ENCODE measurements at places on chromosomes 2 and 18.
A peak's percentile ranks its signal among the peaks of the same experiment; 100 is the strongest.

GRCh38 chr2:239951129-239951734, 73.9 kb downstream of the NDUFA10 start:
- DNase-seq = no peak

- DNase-seq = no peak
Measured at GRCh38 chr2:3752376-3752775, 49.0 kb downstream of the DCDC2C start.

- DNase-seq = no peak
Measured at GRCh38 chr2:86491088-86491487, 49.9 kb downstream of the KDM3A start.

DNA sequence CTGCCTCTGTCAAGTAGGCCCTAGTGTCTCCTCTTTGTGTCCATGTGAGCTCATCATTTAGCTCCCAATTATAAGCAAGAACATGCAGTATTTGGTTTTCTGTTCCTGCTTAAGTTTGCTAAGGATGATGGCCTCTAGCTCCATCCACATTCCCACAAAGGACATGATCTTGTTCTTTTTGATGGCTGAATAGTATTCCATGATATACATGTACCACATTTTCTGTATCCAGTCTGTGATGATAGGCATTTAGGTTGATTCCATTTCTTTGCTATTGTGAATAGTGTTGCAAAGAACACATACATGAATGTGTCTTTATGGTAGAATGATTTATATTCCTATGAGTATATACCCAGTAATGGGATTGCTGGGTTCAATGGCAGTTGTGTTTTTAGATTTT, 263.2 kb downstream of the PARD3B start:
- no peak for DNase-seq

GRCh38 chr18:76274468-76275289, 220.4 kb downstream of the ZNF516 start:
- DNase-seq = peak; percentile 5

DNA sequence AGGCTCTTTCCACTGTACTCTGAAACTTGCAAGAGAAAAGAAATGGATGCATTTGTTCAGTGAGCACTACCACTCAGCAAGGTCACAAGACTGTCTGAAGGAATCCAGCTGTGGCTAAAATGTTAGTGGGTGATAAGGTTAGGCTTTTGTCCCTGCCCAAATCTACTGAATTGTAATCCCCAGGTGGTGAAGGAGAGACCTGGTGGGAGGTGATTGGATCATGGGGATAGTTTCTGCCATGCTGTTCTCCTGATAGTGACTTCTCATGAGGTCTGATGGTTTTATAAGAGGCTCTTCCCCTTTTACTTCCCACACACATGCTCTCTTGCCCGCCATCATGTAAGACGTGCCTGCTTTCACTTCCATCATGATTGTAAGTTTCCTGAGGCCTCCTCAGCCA, 68.2 kb downstream of the ZNF385B start:
- DNase-seq = no peak

GRCh38 chr18:58009166-58009565, 34.9 kb upstream of the NEDD4L start:
- no peak for DNase-seq

GRCh38 chr18:55144193-55144930, 185.1 kb upstream of the CCDC68 start:
- DNase-seq = no peak

DNA sequence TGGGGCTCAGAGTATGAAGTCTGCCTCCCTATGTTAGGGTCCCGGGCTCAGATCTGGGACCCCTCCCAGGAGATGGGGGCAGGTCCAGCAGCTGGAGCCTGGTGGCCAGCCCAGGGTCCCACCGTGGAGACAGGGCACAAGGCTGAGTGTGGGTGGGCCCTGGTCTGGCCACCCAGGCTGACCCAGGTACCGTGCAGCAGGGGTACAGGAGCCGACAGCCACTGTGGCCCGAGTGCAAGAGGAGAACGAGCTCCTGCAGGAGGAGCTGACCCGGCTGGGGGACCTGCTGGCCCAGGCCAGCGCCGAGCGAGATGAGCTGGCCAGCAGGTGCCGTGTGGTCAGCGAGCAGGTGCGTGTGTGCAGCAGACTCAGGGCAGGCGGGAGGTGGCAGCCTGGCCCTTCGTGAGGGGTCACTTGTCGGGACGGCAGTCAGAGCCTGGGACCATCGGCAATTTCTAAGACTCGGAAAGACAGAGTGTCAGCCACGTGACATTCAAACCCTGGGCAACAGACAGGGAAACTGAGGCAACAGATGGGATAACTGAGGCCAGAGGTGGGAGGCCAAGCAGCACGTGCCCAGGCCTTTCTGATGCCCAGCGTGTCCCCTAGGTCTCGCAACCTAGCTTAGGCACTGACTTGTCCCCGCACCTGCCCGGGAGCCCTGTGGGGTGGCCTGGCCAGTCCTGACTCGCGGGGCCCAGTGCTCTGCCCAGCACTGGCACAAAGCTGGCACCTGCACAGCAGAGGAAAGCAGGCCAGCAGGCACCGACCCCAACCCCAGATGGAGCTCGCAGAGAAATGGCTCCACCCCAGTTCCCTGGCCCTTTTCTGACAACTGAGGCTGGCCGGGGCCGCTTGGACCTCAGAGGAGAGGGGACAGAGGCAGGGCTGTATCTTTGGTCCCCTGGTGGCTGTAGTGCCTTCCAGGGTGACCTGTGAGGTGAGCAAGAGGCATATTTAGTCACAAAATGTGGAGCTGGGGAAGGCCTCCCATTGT, 13.9 kb downstream of the CROCC2 start:
- no peak for DNase-seq

- no peak for DNase-seq
Measured at GRCh38 chr2:195590861-195591205, 66.2 kb upstream of the SLC39A10 start.

GRCh38 chr18:77433076-77433475, 183.4 kb downstream of the GALR1 start:
- DNase-seq = no peak

DNA sequence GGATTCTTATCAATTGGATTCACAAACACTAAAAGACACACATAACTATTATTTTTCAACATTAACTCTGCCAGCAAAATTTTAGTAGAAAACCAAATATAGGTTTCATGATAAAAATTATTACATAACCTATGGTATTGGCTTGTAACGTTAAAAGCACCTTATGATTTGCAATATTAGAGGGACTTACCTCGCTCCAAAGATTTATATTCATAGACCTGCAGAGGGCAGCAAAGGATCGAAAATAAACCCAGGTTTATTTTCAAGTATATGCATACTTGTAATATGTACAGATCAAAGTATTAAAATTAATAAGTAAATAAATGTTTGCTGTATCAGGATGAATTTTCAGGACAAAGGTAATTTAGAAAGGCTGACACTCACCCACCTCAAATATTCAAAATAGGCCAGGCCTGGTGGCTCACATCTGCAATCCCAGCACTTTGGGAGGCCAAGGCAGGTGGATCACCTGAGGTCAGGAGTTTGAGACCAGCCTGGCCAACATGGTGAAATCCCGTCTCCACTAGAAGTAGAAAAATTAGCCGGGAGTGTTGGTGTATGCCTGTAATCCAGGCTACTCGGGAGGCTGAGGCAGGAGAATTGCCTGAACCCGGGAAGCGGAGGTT, 45.3 kb downstream of the LRPPRC start:
- DNase-seq = peak; percentile 27

DNA sequence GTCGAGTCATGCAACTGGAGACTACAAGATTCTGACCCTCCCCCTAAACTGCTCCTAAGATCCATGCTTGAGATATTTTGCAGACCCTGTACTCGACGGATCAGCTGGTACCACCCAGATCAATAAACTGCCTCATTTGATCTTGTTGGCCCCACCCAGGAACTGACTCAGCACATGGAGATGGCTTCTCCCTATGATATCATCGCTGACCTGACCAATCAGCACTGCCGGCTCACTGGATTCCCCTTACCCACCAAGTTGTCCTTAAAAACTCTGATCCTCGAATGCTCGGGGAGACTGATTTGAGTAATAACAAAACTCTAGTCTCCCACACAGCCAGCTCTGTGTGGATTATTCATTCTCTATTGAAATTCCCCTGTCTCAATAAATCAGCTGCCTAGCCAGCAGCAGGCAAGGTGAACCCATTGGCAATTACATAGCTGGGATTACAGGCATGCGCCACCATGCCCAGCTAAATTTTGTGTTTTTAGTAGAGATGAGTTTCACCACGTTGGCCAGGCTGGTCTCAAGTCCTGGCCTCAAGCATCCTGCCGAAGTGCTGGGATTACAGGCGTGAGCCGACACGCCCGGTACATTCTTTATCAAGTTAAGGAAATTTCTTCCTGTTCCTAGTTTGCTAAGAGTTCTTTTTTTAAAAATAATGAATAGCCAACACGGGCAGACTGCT, 43.6 kb downstream of the VPS54 start:
- no peak for DNase-seq

GRCh38 chr18:75478996-75479880, 51.7 kb upstream of the SMIM21 start:
- peak; percentile 52 for DNase-seq

- no peak for DNase-seq
Measured at GRCh38 chr18:63879709-63880108, 7.8 kb upstream of the SERPINB2 start.

DNA sequence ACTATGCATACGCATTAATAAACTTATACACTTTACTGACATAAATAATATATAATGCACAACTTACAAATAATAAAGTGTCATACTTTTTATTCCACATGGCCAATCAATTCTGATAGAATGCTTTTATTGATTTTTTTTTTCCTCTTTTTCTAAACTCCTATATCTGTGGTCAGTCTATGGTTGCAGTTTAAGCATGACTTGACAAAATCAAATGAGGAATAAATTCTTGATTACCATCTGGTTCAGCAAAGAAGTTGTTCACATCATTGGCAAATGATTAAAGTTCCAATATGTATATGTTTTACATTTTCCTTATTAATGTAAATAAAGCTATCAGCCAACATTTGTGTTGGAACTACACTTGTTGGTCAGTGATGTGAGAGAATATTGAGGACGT, 83.5 kb downstream of the EML6 start:
- no peak for DNase-seq

- DNase-seq = peak; percentile 72
Measured at GRCh38 chr2:216777637-216778273, 82.1 kb downstream of the TNP1 start.

DNA sequence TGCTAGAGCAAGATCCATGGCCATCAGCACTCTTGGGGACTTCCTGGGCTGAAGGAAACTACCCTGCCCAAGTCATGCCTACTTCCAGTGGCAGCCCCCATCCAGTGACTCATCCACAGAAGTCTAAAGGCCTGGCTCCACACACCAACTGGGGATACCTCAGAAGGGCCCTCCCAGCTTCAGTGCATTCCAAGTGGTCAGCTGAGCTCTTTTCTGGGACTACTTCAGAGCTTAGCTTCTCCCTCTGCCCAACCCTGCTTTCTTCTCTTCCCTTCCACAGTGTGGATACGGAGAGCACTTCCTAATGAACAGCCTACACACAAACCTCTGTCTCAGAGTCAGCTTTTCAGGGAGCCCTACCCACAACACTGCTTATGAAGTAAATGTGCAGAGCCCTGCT, 66.5 kb downstream of the CLHC1 start:
- no peak for DNase-seq

DNA sequence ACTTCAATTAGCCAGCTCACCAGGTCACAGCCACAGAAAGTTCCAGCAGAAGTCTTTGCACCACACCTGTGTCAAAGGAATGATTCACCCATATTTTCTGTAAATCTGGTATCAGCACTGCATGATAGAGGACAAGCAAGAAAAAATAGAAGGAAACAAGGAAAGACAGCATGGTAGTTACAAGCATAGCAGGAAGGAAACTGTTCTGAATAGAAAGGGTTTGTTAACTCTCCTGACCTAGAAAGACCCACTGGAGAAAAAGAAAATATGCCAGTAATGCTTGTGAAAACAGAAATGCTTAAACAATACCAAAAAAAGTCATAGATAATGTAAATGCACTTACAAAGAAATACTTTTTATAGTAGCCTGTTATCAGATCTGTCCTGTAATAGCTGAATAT, 40.8 kb downstream of the SCRN3 start:
- DNase-seq = no peak

- no peak for DNase-seq
Measured at GRCh38 chr2:165746501-165746900, 47.5 kb downstream of the GALNT3 start.

DNA sequence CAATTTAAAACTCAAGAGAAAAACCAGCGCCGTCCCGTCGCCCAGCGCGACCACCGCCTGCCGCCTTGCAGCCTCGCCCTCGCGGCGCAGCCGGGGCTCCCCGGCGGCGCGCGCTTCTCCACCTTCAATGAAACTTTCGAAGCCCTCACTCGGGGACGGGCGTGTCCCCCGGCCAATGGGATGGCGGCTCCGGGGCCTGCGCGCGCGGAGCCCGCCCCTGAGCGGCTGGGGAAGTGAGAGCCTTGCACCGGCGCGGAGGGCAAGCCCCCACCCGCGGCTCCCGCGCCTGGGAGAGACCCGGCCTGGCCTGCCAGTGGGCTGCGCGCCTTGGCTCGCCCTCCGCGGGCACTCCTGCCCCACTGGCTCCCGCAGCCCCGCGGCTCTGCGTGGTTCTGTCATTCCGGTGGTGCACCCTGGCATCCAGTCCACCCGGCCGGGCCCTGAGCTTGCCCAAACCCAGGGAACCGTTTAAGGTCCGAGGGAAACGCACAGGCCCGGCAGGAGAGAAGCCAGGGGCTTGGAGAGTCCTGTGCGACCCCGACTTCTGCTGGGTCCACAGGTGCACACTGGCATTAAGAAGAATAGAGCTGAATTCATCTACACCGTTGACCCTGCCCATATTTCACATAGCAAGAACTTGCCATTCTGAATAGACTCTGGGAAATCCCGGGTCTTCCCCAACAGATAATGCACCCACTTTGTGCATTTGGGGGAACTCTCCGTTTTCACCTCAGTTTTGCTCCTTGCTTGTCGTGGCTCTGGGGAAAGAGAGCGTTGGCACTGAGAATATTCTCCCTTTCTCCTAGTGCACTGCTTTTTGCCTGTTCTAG, at the start of gene PIEZO2:
TSS of gene PIEZO2 (minus strand) at position 129 of the 830 bp plus-strand sequence. CDS start 981 bp downstream, outside the sequence.
- DNase-seq = peak; percentile 8

GRCh38 chr2:105546628-105546974, 147.8 kb upstream of the FHL2 start:
- no peak for DNase-seq

DNA sequence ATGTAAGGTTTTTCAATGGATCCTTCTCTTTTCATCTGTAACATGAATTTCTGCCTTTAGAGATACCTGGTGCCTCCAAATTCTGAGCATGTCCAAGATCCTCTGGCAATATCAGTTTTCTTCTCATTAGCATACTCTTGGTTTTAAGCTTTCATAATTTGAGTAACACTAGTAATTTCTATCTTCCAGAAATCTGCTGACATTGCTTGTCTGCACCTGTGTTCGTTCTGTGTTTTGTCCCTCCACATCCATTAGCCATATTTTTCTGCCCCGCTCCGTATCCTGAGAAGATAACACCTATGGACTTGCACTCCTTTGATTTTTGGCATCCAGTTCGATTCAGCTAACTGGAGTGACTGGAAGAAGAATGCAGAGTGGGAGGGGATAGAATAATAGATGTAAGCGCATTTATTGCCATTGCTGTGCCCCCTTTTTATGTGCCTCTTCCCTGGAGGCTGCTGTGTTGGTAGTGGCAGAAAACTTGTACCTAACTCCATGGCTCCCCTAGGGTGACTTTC, 32.3 kb upstream of the ITSN2 start:
- DNase-seq = no peak

GRCh38 chr2:9408641-9409151, 14.6 kb downstream of the ITGB1BP1 start:
- DNase-seq = no peak

All from activated CD4-positive, alpha-beta T cell treated with anti-CD3 and anti-CD28 coated beads, Interleukin-2, Interleukin-6, amounts not matched to agents 100 ng/mL and 50 ng/mL, durations not matched to agents 16 hours and 8 hours (primary cell).